Activated CD4-positive, alpha-beta memory T cell treated with anti-CD3 and anti-CD28 coated beads, Interleukin-2, amount 10 ng/mL, durations not matched to agents 7 days and 5 days (primary cell): ENCODE measurements at places on chromosomes 3 and 15.
A peak's percentile ranks its signal among the peaks of the same experiment; 100 is the strongest.

GRCh38 chr3:196177567-196177966, 33.6 kb downstream of the ZDHHC19 start:
- peak overlapping the region; percentile 87 for H3K27ac ChIP-seq
- no peak overlapping the region for H3K4me3 ChIP-seq
- peaks cover 47% of the 10 kb centered on the region for H3K4me1 ChIP-seq
- H3K27me3 ChIP-seq, result no peaks in the 10 kb centered on the region
- peaks cover 4% of the 10 kb centered on the region for H3K36me3 ChIP-seq

DNA sequence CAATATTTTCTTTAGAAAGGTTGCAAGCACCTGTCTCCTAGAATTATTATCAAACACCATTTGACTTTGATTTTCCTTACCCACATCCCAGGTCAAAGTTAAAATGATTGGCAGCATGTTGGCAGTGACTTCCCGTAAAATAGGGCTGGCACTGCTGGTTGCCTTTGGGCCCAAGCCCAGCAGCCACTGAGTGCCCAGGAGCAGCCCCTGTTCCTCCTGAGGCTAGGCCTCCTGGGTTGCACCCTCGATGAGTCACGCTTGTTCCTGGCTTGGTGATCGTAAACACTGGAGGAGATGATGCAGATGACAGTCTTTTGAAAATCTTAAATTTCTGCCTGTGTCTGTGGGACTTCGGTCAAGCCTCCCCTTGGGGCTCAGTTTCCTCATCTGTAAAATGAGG, 290.0 kb downstream of the TLE3 start:
- peaks cover 10% of the 10 kb centered on the region for H3K4me1 ChIP-seq
- no peak overlapping the region for H3K27ac ChIP-seq
- no peak overlapping the region for H3K4me3 ChIP-seq

DNA sequence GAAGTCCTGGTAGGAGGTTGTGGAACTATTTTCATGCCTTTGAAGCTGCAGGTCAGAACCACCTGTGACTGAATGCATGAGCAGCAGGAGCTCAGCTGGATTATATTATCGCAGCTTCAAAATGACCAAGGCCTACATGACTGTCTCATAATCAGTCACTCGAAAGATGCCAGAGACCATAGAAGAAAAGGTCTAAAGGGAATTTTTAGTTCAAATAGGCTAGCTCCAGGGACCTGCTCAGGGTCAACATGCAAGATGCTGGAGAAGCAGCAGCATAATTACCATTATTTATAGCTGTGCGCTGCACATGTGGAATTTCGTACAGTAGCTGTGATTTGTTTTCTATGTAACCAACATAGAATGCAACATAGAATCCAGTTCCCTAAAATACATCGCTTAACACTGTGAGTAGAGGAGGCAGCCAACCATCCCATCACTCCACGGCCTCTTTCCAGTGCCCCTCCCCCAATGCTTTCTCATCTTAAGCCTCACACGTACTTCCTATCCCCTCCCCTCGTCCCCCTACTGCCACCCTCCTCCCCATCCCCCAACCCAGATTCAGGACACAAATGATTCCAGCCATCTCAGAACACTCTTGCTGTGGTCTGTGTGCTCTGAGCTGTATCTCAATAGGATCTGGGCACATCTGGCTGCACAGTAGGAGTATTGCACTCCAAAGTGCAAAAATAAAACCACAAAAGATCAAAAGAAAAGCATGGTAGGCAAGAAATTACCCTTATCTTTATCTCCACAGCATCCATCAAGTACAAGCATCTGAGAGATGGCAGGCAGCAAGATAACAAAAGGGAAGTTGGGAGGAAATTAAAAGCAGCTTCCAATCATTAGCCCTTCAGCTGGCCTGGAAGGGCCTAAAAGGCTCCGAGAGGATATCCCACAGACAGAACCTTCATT, 352.8 kb upstream of the SEMA6D start:
- DNase-seq, result no peak
- H3K27ac ChIP-seq, result no peak overlapping the region
- no peaks in the 10 kb centered on the region for H3K36me3 ChIP-seq
- no peak overlapping the region for H3K4me3 ChIP-seq
- H3K27me3 ChIP-seq, result no peaks in the 10 kb centered on the region
- H3K4me1 ChIP-seq, result no peaks in the 10 kb centered on the region

DNA sequence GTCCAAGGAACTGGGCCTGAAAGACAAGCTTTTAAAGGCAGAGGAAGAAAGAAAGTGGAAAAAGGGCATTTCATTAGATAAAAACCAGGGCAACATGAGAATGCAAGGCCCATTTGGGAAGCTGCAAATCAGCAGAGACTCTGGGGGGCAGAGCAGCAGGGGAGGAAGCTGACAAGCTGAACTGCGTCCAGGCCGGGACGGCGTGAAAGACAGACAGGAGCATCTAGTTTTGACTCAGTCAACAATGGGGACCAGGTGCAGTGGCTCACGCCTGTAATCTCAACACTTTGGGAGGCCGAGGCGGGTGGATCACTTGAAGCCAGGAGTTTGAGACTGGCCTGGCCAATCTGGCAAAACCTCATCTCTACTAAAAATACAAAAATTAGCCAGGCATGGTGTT, 69.9 kb downstream of the CDC25A start:
- H3K27ac ChIP-seq, result no peak overlapping the region
- H3K4me3 ChIP-seq, result no peak overlapping the region
- DNase-seq, result no peak

GRCh38 chr3:131794766-131795388, 239.9 kb downstream of the CPNE4 start:
- H3K27ac ChIP-seq, result no peak overlapping the region
- no peak for DNase-seq
- H3K36me3 ChIP-seq, result no peaks in the 10 kb centered on the region
- H3K27me3 ChIP-seq, result peaks cover 7% of the 10 kb centered on the region
- peaks cover 11% of the 10 kb centered on the region for H3K4me1 ChIP-seq
- no peak overlapping the region for H3K4me3 ChIP-seq

GRCh38 chr3:13229273-13229949, 156.2 kb upstream of the IQSEC1 start:
- no peak overlapping the region for H3K27ac ChIP-seq
- peaks cover 15% of the 10 kb centered on the region for H3K27me3 ChIP-seq

DNA sequence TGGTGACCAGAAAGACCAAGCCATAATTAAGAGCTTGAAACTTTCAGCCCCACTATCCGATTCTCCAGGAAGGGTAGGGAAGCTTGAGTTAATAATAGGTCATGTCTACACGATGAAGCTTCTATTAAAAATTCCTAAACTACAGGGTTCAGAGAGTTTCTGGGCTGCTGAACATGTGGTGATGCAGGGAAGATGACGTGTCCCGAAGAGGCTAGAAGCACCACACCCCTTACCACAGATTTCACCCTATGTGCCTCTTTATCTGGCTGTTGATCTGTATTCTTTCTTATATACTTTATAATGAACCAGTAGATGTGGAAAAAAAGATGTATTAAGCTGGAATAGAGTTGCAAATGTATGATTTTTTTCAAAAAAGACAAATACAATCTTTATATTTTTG, 473.4 kb downstream of the NLGN1 start:
- no peak overlapping the region for H3K27ac ChIP-seq
- no peak for DNase-seq
- no peaks in the 10 kb centered on the region for H3K4me1 ChIP-seq
- no peaks in the 10 kb centered on the region for H3K27me3 ChIP-seq
- no peak overlapping the region for H3K4me3 ChIP-seq

DNA sequence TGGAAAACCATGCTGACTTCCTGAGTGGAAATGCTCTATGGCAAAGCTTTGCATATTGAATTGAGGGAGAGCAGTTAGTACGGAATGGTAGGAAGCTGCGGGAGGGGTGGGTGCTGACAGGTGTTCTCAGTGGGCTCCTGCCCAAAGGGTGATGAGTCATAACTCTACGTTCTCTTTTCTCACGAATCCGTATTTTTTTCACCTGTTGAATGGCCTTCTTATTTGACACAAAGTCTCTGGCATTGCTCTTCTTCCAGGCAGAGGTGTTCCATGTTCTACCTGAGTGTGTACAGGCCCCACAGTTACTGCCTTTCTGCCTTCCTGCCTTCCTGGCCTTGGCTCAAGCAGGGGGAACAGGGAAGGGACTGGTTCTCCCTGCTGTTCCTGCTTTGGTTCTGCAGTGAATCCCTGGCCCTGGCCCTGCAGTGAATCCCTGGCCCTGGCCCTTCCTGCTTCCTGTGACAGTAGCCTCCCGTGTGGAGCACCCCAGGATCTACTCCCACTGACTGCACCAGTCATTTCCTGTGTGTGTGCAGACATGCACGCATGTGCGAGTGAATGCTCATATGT, 31.9 kb downstream of the TRAK1 start:
- no peaks in the 10 kb centered on the region for H3K27me3 ChIP-seq
- DNase-seq, result no peak
- H3K36me3 ChIP-seq, result peaks cover 19% of the 10 kb centered on the region
- peak overlapping the region; percentile 19 for H3K27ac ChIP-seq
